ENCODE measurements at places on chromosomes 3 and 15.

DNA sequence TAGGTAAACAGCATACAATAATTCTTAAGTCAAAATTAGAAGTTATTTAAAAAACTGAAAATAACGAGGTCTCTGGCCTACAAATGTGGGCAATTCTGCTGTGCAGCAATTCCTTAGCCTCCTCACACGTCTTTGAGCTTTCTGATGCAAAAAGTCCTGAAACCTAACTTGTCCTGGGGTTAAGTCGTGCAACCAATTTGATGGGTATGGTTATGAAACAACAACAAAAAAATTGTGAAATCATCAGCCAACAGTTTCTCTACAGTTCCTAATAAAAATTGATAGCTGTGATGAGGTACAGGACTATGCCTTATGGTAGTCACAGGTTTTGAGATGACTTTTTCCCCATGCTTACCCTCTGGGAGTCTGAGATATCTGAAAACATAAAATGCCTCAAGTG lies 6.5 kb upstream of the GLB1 start:
- no peak for DNase-seq

DNA sequence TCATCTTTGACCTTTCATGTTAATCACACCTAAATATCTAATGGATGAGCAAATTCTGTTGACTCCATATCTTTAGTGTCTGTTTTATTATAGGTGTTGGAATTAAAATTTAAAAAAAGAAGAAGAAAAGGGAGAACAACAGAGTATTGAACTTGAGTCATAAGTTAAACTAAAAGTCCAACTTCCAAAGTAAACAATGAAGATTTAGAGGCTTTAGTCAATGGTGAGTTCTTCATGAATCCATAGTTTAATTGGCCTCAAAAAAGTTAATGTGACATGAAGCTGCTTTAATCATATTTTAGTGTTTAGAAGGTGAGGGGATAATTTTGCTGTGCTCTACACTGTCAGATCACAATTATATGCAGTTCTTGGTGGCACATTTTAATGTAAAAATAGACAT lies 288.2 kb upstream of the RORA start:
- no peak for DNase-seq

DNA sequence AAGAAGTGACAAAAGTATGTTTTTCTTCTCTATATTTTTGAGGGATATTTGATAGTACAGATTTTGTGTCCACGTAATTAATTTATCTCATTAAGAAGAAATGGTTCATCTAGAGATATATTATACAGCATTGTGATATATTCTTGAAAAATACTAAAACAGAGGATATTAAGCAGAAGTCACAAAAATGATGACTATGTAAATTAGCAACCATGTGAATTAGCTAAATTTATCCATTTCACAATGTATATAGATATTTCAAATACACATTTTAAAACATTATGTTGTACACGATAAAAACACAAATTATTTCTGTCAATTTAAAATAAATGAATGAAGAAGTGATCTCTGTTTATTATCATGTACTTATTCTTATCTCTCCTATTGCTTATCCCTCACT lies 989.5 kb downstream of the TUSC7 start:
- no peak for DNase-seq

GRCh38 chr3:105806359-105806758 lies 62.5 kb downstream of the CBLB start:
- peak; percentile 77 for DNase-seq

DNA sequence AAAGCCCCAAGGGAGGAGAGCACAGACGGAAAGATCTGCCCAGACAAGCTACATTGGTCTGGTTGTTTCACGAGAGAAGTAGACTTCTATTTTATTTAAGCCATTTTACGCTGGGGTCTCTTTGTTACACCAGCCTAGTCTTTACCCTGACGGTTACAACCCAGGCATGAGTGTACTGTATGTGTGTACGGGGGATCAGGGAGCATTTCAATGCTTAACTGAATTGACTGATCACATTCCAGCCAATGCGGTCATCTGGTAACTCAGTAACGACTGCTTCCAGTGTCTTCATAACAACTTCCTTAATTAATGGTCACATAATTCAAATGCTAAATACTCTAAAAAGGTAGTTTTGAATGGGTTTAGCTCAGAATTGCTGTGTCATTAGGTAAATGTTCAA lies 288.6 kb downstream of the FOXP1 start:
- DNase-seq: no peak

GRCh38 chr15:96353930-96354730 lies 23.6 kb downstream of the NR2F2 start:
- peak; percentile 58 for DNase-seq

DNA sequence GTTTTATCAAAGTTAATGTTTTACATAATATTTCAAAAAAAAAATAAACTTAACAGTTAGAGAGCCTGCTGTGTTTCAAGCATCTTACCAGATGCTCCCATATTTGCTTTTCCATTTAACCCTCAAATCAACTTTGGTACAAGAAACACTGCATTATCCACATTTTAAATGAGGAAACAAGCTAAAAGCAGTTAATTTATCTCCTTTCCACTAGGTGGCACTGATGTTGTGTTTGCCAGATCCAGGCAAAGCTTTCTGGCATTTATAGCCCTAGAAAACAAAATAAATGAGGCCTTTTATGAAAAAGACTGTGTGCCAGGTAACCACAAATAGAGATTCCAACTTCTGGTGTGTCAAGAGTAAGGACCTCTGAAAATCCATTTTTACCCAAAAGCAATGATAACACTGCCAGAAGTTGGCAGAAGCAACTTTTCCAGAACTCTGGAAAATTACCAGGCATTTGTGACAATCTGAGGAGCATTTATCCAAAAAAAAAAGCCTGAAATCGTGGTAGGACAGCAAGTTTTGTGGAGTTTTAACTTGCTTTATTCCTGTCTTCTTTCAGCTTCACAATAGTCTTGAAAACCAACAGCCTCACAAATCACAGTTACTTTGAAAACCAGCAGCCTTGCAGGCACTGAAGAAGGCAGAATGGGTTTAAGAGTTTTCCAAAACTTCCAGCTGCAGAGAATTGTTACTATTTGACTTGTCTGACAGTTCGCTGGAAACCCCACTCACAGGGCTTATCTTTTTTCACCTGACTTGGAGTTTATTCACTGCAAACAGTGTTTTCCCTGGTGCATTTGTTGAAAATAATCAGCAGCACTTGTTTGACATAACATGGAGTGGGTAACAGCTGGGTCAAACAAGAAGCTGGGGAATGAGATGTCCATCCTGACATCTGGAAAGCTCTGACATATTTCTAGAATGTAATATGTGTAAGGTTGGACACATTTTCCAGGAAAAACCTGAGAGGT lies 9.2 kb downstream of the FAM162A start:
- peak; percentile 63 for DNase-seq

DNA sequence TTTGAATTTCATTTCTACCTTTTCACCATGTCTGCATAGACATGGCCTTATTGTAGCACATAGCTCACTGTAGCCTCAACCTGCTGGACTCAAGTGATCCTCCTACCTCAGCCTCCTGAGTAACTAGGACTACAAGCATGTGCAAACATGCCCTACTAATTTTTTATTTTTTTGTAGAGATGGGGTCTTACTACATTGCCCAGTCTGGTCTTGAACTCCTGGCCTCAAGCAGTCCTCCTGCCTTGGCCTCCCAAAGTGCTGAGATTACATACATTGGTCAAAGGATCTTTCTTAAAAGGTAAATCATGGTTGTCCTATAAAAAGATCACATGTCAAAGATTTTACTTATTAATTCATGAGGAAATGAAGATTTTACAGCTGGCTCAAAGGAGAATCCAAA lies 57.2 kb upstream of the GOLGA8B start:
- no peak for DNase-seq

DNA sequence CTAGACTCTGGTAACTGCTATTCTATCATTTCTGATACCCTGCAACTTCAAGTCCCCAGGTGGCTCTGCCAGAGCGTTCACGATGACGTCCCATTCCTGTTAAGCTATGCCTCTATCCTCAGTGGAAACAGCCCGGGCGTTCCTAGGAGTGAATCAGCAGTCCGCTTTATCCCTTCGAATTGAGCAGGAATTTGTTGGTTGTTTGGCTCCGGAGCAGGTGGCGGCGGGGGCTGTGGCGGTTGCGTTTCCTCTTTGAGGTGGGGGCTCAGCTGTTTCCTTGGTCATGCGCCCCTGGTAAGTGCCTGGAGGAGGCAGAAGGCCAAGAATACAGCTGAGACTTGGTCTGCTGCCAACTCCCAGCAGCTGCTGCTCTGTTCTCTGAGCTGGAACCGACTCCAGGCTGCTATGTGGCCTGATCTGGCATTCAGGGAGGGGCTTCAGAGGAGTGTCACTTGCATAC lies 25.2 kb downstream of the ARPP21 start:
- DNase-seq: no peak

DNA sequence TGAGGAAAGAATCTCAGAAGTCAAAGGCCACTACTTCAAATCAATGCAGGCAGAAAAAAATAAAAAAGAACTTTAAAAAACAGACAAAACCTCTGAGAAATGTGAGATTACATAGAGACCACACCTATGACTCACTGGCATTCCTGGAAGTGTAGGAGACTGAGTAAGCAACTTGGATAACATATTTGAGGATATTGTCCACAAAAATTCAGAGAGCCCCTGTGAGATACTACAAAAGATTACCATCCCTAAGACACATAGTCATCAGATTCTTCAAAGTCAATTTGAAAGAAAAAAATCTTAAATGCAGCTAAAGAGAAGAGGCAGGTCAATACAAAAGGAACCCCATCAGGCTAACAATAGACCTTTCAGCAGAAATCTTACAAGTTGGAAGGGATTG lies 887.3 kb downstream of the NTRK3 start:
- peak; percentile 97 for DNase-seq

GRCh38 chr3:156716105-156716862 lies 41.9 kb downstream of the TIPARP start:
- no peak for DNase-seq

- DNase-seq: peak; percentile 60
These were observed 51.6 kb upstream of the BLM start for GRCh38 chr15:90665288-90666134.

GRCh38 chr3:154718053-154718452 lies 288.1 kb upstream of the GPR149 start:
- DNase-seq: no peak

DNA sequence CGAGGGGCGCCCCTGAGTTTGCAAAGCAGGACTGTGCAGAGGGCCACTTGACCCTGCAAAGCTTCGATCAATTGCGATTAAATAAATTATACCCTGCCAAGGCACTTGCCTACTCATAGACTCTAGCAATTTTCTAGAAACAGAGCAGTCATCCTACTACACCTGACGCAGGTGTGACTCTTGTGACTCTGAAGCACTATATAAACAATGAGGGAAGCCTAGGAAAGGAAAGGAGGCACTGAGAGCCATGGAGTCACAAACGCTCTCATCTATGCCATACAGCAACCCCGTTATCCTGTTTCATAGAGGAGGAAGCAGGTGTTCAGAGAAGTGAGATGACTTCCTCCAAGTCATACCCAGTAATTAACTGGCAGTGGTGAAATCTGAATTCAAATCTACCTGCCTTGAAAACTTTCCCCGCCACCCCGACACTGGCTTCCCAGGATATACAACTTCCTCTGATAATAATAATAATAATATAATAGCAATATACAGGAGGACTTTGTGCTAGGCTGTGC lies 14.4 kb downstream of the ARHGEF3 start:
- no peak for DNase-seq

GRCh38 chr15:67827562-67828277 lies 2.4 kb downstream of the SKOR1 start:
- DNase-seq: no peak

Measured in HCEC 1CT (cell line).